Osteoblast (primary cell): ENCODE measurements at places on chromosomes 2 and 18. TPM values are rescaled to one million over a fixed set of nuclear protein-coding genes. Genes with fewer than 3 reads are reported as not detected.

The POTEC gene
- total RNA-seq, result 0.29 and 0.36 TPM in 2 replicates

The PTPRN gene
- under 0.01 and 1.2 TPM in 2 replicates for total RNA-seq

The CSRNP3 gene
- 1.4 and 2.7 TPM in 2 replicates for total RNA-seq

The FARSB gene
- total RNA-seq, result 14.7 and 15.2 TPM in 2 replicates

The IL36RN gene
- total RNA-seq, result not detected in 2 replicates

The FOXI3 gene
- total RNA-seq, result not detected in 2 replicates

The RMDN2 gene
- total RNA-seq, result 11.9 and 20.0 TPM in 2 replicates
